ENCODE measurements at places on chromosomes 1 and 21. TPM values are rescaled to one million over a fixed set of nuclear protein-coding genes. Genes with fewer than 3 reads are reported as not detected.
A peak's percentile ranks its signal among the peaks of the same experiment; 100 is the strongest.

Gene HHAT
- 3.9 TPM for total RNA-seq

Gene UMODL1
- total RNA-seq = 0.45 TPM

Gene KRTAP7-1
- total RNA-seq = not detected

GRCh38 chr21:31686272-31686915 is 26.9 kb downstream of the SOD1 start:
- DNase-seq = no peak

DNA sequence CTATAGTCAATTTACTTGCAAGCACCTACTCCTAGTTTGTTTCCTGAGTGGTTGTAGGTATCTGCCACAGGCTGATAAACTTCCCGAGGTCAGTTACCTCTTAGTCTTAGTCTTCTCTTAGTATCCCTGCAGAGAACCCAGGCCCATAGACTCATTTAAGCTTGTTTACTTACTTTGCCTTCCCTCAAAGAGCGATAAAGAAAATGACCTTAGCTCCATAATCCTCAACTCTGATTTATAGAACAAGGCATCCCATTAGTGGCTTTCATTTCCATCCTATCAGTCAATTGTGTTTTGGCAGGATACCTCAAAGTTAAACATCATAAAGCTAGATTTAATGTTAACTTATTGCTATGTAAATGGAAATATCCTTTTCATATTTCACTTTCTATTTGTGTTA is 119.7 kb downstream of the UCHL5 start:
- DNase-seq = no peak

DNA sequence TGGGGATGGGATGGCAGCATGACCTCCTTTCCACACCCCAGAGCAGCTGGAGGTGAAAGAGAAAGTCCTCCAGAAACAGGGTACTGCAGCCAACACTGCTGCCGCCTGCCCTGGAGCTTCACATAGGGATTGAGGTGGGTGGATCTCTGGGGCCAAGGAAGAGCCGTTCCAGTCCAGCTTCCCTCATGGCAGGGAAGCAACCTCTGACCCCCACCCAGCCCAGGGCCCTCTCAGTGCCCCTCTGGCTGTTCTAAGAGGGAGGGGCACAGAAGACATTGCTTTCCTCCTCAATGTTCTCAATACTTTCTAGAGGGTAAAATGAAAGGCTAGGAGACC is 5.7 kb downstream of the KIF21B start:
- no peak for DNase-seq

Gene LCE2A
- not detected for total RNA-seq

GRCh38 chr21:30710499-30710898 is 8.1 kb downstream of the KRTAP21-3 start:
- DNase-seq = no peak

- DNase-seq = no peak
Measured at GRCh38 chr1:92762355-92762754, 22.6 kb downstream of the EVI5 start.

- DNase-seq = no peak
Measured at GRCh38 chr1:35598895-35599294, 25.8 kb downstream of the TFAP2E start.

DNA sequence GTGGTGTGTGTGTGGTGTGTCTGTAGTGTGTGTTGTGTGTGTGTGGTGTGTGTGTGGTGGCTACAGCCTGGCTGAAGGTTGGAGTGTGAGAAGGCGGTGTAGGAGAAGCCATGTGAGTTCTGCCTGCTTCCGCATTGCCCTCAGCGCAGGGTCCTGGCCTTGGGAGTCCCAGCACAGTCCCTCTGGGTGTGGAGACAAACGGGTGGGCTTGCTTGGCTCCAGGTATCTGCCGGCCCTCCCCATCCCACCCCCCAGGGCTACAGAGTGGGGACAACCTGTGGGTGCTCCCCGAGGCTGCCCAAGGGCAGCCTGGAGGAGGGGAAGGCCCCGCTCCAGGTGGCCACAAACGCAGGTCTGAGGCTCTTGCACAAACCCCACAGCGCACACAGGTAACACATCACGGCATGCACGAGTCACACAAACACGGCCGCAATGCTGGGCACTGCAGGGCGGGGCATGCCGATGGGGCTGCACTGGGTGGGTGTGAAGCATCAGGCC is 31.7 kb upstream of the ADARB1 start:
- DNase-seq = peak; percentile 72

DNA sequence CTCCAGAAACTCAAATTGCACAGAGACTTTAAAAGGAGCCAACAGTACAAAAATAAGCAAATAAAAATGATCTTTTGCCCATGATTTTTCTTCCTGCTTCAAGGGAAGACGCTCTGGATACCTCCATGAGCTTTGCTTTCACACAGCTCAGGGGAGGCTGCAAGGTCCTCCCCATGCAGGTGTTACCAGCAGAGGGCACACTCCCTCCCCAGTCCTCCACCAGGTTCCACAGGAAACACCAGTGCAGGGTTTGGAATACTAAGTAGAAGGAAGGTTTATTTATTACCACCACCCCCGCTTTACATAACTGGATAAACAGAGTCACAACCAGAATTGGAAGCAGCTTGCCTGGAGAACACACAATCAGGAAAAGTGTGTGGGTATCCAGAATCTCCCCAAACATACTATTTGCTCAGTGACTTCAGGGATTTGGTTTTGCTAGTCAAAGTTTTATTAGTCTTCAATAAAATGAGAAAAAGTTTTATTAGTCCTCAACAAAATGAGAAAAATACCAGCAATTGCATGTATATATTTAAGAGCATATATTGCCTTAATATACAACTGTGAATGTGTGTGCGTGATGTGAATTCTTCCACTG is 37.3 kb downstream of the HSD3B1 start:
- no peak for DNase-seq

DNA sequence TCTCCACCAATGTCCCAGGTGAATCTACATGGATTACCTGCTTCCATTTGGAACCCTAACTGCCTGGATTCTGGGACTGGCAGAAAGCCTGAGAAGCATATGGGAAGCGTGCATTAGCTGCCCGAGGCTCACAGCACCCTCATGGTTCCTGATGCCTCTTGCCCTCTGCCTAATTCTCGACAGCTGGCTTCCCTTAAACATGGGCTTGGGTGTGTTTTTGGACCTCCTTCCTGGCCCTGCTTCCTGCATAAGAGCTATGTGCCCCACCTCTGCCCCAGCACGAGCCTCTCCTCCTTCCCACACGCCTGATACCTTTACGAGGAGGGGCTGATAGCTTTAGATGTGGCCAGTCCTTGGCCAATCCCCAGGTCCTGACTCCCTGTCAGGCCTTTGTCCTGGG is 152.4 kb upstream of the HMGB4 start:
- DNase-seq = no peak

- DNase-seq = no peak
Measured at GRCh38 chr21:19684328-19684727, 1280.7 kb upstream of the TMPRSS15 start.

DNA sequence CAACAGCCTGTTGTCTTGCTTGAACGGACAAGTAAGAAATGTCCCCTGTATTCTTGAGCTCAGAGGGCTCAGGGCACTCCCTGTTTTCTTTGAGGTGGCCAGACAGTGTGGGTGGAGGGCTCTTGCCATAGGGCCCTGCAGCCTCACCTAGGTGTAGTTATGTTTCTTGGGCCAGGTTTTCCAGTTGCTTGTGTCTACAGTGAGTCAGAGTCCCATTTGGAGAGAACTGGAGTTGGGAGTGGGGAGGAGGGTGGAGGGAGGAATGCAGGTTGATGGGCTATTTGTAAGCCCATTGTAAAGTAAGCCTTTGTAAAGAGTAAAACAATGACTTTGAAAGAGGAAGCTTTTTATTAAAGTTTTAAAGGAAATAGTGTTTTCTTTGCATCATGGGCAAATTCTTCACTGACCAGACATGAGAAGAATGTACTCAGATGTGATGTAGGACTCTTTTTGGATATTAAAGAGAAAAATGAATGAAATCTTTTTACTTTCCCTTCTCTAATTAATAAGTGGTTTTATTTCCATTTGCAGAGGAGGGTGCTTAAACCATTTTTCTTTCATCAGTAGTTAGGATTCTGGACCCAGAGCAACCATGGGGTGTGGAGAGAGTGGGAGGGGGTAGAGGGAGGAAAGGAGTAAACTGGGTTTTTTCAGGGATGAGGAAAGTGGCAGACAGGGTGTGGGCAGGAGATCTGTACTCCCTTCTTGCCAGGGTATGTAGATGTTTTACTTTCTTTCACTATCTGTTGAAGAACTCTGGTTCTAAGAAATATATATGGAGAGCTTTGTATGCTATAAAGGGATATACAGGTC is 45.1 kb upstream of the MACF1 start:
- no peak for DNase-seq

- DNase-seq = no peak
Measured at GRCh38 chr1:81682490-81682889, 118.2 kb upstream of the ADGRL2 start.

Gene SCAMP3
- 36.9 TPM for total RNA-seq

DNA sequence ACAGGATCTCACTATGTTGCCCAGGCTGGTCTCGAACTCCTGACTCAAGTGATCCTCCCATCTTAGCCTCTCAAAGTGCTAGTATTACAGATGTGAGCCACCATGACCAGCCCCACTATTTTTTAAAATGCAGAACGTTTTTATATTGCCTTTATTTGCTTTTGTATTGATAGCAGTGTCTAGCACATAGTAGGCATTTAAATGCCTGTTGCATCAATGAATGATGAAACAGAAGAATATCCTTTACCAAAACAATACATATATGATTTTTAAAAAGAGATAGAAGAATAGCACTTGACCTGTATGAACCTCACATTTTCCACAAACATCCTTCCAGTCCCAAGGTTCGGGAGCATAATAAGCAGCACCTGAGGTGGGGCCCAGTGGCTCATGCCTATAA is 16.5 kb upstream of the FRRS1 start:
- no peak for DNase-seq

Gene PROK1
- total RNA-seq = 0.26 TPM

DNA sequence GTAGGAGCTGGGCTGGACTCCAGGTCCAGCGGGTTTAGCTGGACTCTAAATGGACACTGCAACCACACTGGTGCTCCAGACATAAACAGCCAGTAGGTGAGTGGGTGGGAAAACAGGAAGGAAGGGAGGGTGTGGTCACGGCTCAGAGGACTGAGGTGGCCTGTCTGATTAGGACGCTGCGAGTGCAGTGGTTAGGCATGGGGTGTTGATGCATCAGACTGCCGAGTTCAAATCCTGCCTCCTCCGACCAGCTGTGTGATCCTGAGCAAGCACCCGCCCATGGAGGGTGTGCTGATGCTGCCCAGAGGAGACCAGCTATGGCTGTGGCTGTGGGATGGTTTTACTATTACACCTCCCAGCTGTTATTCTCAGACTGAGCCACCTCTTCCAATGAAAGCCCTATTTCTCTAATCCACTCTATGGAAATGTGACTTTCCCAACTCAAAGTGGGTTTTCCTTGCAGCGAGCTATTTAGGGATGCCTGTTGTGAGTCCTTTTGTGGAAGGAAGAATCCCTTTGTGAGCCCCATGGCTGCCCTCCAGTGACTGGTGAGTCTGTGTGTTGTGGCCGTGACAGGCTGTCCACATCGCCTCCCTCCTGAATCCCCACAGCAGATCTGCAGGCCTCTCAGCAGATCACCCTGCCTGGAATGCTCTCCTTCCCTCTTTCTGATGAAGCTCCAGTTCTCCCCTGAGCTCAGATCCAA is 56.6 kb upstream of the EDN2 start:
- no peak for DNase-seq

Gene SLC6A17
- total RNA-seq = 0.49 TPM

DNA sequence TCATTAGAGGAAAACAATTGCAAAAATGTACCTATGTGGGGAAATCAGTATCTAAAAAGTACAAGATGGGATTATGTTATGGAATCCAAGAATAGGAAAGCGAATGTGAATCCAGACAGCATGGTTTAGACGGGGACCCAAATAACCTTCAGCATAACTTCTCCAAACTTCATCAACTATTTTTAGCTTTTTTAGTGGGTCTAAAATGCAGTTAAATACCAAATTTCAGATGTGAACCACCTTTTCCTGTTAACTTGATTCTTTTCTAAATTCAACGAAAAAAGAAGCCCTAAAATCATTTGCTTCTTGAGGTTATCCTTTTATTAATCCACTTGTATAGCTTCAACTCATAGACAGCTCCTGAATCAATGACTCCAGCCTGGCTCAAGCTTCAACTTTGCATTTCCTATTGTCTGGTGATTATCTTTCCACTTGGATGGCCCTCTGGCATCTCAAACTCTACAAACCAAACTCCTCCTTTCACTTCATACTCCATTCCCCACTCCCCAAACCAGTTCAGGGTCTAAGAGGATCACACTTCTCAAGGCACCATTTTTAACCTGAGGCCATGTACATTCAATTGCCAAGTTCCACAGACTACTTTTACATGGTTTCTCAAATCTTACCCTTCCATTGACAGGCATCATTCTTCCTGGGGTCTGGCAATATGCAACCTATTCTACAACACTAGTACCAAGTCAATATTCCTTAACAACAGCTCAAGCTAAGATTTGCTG is 7.4 kb downstream of the ERRFI1 start:
- no peak for DNase-seq

Gene KCNJ9
- not detected for total RNA-seq

- no peak for DNase-seq
Measured at GRCh38 chr1:56977910-56978309, 12.1 kb upstream of the C8B start.

GRCh38 chr1:150761801-150762200 is 3.8 kb downstream of the CTSS start:
- no peak for DNase-seq

DNA sequence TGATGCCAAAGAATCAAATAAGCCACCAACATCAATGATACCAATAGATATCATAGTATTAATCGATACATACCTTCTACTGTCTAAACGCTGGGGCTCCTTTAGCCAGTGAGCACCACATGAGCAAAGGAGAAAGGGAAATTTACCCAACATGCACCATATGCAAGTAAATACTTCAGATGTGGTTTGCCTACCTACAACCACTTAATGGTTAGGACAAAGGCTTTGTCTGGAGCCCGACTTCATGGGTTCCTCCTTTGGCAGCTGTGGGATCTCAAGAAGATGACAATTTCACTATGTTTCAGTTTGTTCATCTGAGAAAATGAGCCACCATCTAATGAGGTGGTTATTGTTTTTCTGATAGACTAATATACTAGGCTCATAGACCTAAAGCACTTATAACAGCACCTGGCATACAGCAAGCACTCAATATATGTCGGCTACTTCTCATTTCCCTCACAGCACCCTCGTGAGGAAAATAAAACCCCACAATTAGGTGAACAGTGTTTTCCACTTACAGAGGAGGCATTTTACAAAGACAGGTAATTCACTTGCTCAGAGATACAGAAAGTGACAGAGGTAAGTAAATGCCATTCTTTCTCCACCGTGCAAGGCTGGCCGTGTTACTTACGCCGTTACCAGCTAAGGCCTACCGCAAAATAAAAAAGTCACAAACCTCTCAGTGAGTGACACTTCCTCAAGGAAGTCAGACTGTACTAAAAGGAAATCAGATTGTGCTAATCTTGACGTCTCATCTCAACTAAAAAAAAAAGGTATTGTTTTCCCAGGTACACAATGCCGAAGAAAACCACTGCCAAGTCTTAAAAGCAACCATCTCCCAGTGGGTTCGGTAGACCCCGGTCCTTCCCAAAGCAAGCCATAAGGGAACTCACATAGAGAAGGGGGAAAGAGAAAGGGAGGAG is 1.6 kb downstream of the TTC13 start:
- DNase-seq = no peak

DNA sequence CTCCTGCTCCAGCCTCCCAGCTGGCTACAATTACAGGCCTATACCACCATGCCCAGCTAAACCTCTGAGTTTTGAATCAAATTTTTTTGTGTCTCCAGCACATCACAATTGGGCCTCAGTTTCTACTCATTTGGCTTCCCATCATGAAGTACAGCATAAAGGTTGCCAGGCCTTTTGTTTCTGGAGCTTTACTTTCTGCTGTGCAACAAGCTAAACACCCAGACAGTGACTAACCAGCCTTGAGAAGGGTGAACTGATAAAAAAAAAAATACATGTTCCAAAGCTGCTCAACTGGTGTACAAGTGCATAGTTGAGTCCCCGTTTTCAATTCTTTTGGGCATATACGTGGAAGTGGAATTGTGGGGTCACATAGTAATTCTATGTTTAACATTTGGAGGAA is 25.1 kb downstream of the TIAM1 start:
- DNase-seq = no peak
